AG10803 (cell line): ENCODE measurements at places on chromosomes 1 and 21.

- no peak for DNase-seq
Measured at GRCh38 chr1:11384170-11384554, 94.8 kb upstream of the DISP3 start.

GRCh38 chr1:1788136-1788535 lies 9.9 kb upstream of the NADK start:
- no peak for DNase-seq

DNA sequence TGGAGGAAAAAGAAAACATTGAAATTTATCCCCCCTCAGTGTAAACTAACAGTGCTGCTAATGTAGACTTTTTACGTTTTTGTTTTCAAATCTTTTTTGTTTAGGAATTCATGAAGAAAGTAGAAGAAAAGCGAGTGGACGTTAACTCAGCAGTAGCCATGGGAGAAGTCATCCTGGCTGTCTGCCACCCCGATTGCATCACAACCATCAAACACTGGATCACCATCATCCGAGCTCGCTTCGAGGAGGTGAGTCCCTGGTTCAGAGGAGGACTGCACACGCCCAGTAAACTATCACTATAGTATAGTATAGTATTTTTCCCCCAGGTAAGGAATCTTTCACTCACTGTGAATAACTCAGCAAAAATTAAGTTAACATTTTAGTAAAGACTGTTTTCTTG lies 37.8 kb upstream of the BMP8A start:
- DNase-seq = peak; percentile 61

- no peak for DNase-seq
Measured at GRCh38 chr1:4585216-4585615, 69.2 kb upstream of the AJAP1 start.

DNA sequence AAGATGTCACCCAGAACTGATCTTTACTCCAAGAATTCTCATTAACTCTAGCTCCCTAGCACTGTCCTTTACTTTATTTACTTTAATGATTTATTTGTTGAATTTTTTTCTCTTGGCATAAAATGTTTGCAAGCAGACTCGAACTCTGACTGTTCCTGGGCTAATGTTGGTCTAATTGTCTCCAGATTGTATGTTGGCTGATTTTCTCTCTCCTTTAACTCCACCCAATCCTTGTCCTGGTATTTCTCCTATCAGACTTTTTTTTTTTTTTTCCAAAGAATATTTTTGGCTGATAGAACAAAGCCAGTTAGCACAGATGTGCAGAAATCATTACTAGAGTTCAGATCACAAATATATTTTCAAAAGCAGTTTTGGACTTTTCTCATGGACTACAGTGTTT lies 82.6 kb downstream of the ATF6 start:
- DNase-seq = peak; percentile 68

DNA sequence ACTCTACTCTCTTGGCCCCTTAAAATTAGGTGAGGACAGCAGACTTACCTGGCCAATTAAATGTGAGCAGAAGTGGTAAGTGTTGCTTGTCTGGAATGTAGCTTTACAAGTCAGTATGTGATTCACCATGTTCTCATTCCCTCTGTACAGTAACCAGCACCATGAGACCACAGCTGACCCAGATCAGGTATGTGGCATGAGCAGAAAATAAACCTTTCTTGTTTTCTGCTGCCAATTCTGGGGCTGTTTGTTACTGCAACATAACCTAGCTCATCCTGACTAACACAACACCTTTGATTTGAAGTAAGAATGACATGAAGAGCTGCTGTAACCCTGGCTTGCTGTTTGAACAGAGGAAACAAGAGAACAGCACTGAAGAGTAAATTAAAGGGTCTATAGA lies 24.9 kb downstream of the ITPKB start:
- DNase-seq = no peak

GRCh38 chr21:17540530-17540929 lies 27.7 kb downstream of the CXADR start:
- DNase-seq = no peak

DNA sequence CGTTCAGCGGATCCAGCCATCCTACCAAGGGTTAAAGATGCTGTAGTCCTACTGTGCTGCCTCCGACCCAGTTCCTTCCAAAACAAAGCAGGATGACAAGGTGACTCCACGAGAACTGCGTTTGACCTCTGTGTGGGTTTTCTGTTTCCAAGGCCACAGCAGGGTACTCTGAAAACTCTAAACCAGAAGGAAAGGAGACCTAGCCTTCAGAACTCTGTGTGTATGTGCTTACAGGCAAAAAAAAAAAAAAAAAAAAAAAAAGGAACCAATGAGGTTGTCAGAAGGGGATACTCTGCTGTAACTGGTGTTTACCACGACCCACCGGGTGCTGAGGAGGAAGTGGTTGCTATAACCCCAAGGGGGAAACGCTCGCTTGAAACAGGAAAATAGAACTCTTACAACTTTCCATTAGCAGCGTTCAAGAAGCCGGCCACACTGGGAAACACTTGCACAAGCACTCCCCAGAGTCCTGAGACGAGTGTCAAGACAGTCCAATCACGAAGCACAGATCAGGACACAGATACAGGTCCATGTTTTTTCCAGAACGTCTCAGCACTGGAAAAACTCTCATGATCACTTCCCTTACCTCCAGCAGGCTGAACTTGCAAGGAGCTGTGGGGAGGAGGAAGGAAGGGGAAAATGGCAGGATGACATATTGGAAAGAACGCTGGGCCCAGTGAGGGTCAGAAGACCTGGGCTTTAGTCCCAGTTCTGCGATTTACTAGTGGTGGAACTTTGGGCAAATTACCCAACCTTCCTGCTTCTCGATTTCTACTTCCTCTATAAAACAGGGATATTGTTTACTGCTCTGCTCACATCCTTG lies 64.0 kb downstream of the ITPKB start:
- DNase-seq = no peak

DNA sequence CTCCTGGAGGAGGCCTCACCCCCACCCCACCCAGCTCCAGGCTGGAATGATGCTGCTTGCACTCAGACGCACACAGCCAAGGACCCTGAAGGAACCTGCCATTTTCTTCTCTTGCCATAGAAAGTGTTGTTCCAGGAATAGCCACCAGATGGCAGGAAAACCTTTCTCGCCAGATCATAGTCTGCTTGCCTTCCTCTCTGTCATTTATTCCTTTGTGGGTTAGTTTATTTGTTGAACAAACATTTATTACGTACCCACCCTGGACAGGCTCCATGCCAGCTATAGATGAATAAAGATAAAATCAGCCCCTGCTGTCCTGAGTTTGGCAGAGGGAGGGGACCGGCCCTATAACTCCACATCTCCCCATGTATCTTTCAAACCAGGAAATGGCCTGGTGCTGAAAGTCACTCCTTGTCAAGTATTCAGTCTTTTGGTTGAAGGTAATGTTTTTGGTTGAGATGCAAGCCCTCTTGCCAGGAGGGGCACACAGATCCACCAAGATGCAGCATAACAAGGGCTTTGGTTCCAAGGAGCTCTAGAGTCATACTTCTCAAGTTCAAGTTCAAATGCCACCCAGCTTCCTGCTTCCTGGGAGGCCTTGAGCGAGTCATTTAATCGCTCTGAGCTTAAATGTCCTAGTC lies 7.0 kb upstream of the KCNC4 start:
- DNase-seq = peak; percentile 66

GRCh38 chr1:65168867-65169266 lies 20.9 kb downstream of the AK4 start:
- DNase-seq = no peak

DNA sequence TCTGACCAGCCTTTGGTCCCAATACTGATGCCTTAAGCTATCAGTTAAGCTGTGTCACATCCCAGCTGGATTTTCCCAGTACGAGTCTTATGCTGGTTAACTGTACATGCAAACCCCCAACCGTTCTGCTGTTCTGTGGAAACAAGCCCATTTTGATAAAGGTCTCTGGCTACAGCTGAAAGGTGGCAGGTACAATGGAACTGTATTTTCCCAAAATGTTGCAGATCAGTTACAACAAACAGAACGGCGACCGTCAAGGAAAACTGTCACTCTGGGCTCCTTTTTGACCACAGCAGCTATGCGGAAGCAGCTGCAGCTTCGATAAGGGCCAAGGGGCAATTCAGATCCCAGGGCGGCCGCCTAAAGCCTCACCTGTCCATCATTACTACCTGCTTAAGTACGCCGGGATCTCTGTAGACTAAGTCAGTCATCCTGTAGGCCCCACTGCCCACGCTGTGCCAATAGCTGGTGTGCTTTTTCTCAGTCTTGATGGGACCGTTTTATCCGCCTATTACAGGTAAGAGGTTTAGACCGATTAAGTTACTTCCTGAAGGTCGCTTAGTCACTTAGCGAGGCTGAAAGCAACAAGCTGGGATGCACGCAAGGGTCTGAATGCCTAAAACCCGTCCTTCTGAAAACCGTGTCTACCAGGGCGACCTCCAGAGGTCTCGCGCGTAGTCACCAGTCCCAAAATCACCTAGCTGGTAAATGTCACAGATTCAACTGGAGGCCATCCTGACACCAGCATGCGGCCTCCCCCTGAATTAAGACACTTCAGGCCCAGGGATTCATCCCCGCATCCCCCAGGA lies 11.1 kb upstream of the RAB42 start:
- DNase-seq = peak; percentile 49

DNA sequence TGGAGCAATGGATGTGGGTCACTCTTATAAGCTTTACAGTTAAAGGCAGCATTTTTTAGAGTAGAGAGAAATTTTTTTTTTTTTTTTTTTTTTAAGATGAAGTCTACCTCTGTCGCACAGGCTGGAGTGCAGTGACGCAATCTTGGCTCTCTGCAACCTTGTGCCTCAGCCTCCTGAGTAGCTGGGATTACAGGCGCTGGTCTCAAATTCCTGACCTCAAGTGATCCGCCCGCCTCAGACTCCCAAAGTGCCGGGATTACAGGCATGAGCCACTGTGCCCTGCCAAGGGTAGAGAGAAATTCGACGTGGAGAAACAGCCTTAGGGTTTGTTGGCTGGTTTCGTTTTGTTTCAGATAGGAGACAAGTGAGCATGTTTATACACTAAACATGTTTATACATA lies 594.2 kb upstream of the ADAMTS5 start:
- DNase-seq = no peak

DNA sequence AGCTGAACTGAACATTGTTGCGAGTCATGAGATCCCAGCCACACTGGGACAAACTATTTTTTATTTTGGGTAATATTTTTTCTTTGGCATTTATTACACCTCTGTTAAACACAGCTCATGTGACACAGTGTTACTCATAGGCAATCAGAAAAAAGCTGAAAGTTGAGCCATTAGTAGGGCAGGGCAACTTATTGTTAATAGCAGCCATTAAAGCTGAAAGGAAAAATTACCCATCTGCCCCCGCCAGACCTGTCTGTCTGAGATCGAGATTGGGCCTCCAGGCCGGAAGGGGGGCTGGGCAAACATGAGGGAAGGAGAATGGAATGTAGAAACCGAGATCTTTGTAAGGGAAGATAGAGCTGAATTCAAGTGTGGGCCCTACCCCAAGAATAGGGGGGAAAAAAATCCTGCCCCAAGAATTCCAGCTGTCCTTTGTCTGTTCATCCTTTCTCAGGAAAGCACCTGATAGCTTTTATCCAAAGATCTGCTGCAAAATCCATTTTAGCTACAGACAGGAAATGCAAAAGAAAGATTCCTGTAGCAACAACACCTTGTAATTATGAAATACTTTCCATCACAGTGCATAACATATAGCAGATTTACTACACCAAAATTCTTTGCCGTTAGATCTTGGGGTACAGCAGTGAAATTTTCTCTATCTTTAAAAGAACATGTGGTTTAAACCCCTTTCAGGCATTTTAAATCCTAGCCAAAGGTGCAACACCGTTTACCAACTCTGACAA lies 212.8 kb downstream of the PBX1 start:
- peak; percentile 72 for DNase-seq

DNA sequence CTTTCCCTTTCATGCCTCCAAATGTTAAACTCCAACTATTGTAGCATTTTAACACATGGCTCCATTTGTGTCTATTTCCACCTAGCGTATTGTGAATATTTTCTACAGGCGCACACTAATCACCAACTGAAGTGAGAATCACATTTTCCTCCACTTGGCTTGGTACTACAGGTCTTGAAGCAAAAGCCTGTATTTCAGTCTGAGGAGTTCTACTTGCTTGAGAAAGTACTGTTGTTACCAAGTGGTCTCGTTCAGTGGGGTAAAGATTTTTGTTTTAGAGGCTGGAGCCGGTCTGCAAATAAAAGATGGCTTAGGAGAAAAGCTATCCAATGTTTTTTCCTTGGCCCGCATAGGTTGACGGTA lies 550 bp upstream of the PTBP2 start:
- DNase-seq = peak; percentile 17

DNA sequence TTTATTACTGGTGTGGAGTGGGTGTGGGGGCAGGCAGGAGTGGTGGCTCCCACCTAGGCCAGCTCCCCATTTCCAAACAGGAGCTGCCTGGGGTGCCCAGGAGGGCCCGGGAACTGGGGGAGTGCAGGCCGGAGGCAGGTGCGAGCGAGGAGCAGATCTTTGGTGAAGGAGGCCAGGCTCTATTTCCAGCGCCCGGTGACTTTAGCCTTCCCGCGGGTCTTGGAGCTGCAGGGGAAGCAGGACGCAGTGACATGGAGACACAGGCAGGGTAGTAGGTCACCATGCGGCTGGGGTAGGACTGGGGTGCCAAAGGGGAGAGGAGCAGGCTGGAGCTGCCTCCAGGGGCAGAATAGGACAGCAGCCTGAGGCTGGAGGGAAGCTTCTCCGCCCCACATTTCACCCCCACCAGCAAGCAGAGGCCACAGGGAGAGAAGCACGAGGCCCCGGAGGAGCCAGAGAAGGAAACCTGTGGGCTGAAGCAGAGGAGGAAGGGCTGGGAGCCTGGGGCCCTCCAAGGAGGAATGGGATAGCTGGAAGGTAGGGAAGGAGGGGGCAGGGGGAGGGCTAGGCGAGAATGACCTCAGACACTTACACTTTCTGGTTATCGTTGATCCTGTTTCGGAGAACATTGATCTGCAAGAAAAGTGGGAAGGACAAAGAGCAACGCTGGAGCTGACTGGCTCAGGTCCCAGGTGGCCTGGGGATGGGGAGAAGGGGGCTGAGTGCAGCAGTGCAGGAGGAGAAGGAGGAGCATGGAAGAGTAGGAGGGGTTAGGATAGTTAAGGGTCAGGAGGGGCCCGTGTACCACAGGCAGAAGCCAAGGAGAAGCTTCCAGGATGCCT lies 18.2 kb downstream of the TNNT2 start:
- DNase-seq = no peak

DNA sequence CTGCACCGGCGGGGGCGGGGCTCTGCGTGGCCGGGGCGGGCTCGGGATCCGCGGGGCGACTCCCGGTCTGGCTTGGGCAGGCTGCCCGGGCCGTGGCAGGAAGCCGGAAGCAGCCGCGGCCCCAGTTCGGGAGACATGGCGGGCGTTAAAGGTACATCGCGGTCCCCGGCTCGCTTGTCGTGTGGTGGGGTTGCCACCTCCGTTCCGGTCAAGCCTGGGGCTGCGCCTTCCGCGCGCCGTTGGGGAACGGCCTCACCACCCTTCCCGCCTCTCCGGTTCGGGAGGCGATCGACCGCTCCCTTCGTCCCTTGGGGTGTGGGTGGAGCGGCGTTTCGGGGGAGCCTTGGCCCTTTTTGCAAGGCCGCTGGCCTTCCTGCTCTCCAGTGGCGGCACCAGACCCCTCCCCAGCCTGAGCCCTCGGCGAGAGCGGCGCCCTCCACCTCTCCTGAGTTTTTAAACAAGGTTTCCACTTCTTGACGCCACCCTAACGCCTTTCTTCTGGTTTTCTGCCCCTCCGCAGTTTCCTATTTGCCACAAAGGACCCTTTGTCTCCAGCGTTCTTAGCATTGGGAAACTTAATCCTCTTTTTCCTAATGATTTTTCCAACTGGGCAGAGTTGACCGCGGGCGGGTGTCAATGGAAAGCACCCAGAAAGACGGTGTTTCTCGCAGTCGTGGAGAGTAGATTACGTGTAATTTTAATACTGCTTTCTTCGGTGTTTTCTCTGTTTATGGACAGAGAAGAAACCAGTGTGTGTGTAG lies at the start of the genes LEPR and LEPROT:
Gene LEPR (plus strand): TSS at position 79 of the 761 bp plus-strand sequence. CDS start 144,898 bp downstream, outside the sequence.
Gene LEPROT (plus strand): TSS at position 79 of the 761 bp plus-strand sequence. CDS start 57 bp downstream, at position 136.
- no peak for DNase-seq
